ENCODE measurements at places on chromosomes 16 and 17.

DNA sequence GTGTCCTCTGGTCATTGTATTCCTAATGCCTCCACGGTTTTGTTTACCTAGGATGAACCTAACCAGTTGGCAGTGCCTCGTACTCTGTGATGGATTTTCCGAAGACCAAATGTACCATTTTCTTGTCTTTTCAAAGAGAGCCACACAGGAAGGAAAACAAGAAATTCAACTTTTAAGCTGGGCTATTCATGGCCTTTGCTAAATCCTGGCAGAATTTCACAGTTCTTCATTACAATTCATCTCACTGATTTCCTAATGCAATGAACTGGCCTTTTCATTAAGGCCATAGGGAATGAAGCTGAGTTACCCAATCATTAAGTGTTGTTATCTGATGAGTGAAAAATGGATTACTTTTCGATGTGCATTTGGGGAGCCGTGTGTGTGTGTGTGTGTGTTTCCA is 7.9 kb upstream of the KCNJ16 start:
- DNase-seq, result no peak

GRCh38 chr16:1079341-1079740 is 6.8 kb downstream of the SSTR5 start:
- DNase-seq, result no peak

DNA sequence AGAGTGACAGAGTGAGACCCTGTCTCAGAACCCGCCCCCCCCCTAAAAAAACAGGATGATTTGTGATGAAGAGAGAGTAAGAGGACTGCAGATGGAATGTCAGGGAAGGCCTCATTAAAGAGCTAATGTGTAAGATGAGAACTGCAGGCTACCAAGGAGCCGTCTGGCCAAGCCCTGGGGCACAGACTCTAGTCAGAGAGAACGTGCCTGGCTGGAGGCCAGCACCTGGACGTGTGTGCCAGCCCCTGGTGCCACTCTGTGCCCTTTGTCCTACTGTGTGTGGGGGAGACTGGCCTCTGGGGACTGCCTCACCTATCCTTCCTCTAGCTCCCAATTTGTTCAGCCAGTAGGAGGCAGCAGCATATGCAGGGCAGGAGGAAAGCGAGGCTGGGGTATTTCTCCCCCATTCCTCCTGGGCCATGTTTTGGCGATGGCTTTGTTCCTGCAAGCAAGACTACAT is 37.1 kb downstream of the KNOP1 start:
- no peak for DNase-seq

GRCh38 chr17:1787301-1787902 is 25.5 kb downstream of the SERPINF1 start:
- DNase-seq, result no peak
